ENCODE measurements at places on chromosomes 2 and 18.

GRCh38 chr2:133954636-133955035 lies 299.2 kb upstream of the MGAT5 start:
- no peak for ATAC-seq

DNA sequence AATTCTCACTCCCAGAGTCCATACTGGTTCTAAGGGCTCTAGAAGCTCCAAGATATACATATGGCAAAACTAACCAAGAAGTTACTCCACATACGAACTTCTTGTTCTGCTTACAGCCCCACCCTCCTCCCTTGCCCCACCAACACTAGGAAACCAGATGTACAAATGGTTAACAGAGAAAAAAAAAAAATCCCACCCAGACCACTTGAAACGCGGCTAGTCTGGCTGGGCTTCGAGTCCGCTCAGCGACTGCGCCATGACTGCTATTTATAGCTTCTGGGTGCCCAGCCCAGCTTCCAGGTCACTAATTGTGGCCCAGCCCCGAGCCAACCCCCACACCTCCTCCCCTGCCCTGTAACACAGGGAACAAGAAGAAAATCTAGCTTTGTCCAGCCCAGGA lies 47.0 kb upstream of the IHH start:
- no peak for ATAC-seq

DNA sequence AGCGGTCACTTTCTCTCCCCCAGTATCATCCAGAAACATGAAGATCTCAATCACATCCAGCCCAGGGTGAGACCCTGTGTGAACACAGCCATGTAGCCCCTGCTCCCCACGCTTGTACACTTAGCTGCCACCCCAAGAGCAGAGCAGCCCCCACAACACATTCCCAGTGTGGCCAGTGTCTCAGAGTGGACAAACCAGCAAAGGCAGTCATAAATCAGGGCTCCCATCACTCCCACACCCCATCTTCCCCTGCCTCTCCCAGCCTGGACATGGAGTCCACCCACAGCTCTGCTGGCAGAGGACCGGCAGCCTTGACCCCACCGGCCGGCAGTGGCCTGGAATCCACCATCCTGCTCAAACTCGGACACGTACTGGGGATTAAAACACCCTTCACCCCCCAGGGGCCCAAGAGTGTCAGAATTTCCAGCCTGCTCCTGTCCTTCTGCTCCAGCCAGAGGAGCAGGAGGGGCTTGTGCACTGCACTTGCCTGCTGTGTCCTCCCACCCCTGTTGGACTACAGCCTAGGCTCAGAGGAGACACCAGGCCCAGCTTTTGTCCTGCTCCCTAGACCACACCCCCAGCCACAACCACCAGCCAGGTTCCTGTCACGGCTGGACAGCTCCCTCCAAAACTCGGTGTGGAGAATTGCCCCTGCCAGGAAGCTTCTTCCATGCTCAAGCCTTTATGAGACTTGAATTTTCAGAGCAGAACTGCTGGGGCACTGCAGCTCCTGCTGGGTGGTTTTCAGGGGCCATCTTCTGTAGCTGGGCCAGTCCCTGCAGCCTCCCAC lies 206.1 kb downstream of the SMAD2 start:
- ATAC-seq: no peak

- no peak for ATAC-seq
Measured at GRCh38 chr2:233065954-233066470, 5.9 kb downstream of the INPP5D start.

DNA sequence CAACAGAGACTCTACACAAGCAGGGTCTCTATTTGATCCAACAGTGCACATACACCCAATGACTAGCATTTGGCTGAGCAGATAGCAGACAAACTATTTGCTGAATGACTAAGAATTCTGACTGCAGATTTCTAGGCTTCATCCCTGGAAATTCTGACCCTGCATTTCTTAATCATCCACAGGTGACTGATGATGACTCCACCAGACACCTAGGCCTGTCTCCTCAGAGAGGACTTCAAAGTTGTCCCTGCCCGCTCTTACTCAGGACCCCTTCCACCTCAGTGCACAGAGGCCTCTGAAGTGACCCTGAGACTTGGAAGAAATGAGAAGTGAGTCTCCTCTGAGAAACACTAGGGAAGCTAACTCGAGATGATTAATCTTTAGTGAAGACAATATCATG lies 51.3 kb downstream of the SEPTIN10 start:
- ATAC-seq: no peak

DNA sequence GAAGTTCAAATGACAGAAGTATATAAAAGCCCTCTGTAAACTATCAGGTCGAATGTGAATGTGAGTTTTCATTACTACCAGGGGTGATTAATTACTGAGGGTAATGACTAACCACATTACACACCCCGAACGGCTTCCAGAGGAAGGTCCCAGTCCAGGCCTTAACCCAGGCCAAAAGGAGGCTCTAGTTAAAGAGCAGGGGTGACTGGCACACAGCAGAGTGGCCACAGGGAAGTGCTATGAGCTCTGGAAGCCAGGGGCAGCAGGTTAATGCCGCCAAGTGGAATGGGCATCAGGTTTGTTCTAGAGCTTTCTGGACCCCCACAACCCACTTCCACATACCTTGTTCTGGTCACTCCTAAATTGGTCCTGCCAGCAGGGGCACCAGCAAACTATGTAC lies 87.7 kb downstream of the BCL11A start:
- no peak for ATAC-seq

DNA sequence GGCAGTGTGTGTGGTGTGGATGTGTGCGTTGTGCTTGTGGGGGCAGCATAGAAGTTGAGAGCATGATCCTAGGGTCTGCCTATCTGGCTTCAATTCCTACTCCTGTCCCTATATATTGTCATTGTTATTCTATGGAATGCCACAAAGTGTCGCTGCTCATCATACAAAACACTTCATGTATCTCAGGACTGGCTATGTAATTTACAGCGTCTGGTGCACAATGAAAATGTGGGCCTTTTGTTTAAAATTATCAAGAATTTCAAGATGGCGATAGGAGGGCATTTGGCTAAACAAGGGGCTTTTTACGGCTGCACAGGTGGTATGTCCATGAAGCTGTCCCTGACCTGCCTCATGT lies 3.4 kb downstream of the SERPINB2 start:
- ATAC-seq: no peak

DNA sequence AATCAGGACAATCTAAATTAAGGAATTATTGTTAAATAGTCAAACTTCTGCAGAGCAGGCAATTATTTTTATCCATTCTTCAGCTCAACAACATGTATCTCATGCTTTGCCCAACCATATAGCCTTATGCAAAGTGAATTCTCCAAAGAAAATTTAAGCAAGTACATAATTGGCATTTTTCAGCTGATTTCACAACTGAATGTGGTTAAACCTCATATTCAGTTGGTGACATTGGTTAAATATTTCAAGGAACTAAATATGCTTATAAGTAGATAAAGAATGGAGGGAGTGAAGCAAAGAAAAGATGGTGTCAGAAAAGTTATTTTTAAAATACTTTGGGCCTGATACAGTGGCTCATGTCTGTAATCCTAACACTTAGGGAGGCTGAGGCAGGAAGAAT lies 816.2 kb downstream of the NRXN1 start:
- ATAC-seq: no peak

DNA sequence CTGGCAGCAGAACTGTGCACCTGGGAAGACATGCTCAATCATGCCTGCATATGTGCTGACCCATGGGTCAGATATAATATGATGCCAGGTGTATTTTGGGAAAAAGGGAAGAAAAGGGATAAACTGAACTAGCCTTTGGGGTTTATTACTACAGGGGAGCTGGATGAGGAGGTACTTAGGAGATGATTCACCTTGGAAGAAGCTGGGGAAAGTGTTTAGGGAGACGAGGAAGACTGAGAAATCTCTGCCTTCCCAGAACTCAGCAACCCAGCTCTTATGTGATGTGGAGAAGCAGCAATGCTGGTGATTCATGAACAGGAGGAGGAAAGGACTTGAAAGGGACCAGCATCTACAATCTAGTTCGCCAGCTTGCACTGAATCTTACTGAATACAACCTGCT lies 110.2 kb downstream of the BARD1 start:
- ATAC-seq: no peak

DNA sequence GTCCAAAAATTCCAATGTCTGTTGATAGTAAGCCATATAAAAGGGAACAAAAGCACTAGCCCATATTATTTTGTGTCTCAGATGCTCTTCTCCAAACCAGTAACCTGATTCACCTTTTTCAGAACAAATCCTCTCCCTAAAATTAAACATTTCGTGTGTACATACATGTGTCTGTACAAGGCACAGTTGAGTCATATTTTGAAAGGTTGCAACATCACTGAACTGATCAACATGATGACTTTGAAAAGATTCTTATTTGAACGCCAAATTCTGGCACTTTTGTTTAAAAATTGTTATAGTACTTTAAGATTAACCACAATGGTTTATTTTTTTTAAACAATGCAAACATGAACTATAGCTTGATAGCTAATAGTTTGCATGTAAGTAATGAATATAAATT lies 102.5 kb downstream of the RIT2 start:
- no peak for ATAC-seq

GRCh38 chr2:81513328-81513727 lies 1208.8 kb upstream of the LRRTM1 start:
- ATAC-seq: no peak

DNA sequence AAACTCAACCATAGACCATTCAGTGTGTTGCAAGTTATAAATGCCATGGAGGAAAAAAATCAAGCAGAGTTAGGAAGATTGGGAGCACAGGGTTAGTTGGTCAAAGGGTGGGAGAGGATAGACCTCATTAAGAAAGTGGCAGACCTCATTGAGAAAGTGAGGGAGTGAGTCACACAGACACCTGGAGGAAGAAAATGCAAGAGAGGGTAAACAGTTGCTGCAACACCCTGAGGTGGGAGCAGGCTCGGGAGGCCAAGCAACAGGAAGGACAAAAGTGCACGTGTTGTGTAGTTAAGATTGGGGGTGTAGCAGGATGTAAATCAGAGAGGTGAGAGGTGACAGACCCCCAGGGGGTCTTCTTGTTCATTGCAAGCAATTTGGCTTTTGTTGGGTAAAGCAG lies 6.4 kb downstream of the IL1RL1 start:
- no peak for ATAC-seq

GRCh38 chr2:62536873-62537547 lies 31.0 kb upstream of the TMEM17 start:
- no peak for ATAC-seq

DNA sequence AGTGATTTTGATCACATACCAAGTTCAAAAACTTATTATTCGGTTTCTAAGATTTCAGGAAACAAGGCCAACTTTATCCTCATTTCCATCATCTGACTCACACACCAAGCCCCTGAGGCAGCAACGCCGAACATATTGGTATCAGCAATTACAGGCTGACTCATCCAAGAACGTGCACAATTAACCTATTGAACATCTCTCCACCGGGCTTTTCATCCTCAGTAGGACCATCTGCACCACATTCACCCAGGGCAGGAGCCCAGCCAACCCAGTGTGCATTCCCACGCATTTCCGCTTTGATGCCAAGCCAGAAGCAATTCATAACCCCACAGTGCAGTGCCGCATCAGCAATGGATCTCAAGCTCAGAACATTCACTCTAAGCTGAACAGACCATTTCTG lies 52.9 kb downstream of the SCG2 start:
- no peak for ATAC-seq

GRCh38 chr2:156309167-156309566 lies 23.4 kb downstream of the NR4A2 start:
- ATAC-seq: no peak

DNA sequence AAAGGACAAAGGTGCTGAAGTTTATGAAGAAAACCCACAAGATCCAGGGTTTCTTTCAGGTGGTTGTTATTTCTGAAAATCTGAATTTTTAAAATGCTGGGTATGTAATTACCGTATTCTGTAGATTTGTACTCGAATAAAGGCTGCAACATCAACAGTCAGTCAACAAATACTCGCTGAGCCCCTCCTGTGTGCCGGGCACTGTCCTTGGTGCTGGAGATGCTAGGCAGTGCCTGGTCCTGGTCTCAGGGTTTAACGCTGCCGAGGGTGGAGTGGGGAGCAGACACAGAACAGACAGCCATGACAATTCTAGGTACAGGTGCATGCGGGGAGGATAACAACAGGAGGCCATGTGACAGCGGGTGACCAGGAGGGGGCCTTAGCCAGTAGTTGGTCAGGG lies 27.2 kb upstream of the PDIA6 start:
- ATAC-seq: no peak

DNA sequence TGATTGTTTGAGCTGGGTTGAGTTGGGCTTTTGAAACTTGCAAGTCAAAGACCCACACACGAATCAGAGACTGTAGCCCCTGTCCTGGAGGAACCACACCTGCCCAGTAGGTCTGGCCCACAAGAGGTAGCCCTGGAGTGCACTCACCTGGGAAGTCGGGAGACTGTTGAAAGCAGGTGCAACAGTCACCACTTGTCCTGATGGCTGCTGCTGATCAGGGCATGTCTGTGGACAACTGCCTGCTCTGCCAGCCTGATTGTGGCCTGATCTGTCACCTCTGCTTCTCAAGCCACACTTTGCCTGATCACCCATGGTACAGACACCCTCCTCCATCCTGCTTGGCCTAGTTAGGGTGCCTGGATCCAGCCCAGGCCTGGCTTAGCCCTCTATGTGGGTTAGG lies 105.0 kb upstream of the HAAO start:
- ATAC-seq: no peak

GRCh38 chr18:56815926-56816325 lies 164.8 kb downstream of the WDR7 start:
- no peak for ATAC-seq

DNA sequence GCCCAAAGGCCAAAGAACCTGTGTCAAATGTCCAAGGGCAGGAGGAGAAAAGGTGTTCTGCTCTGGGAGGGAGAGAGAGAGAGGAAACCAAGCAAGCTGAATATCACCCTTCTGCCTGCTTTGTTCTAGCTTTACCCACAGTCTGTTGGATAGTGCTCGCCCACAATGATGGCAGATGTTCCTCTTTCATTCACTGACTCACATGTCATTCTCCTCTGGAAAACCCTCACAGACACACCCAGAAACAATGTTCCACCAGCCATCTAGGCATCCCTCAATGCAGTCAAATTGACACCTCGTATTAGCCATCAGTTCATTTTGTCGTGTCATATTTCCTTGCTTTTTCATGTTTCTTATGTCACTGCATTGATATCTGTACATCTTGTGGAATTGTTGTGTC lies 150.3 kb downstream of the UBR3 start:
- no peak for ATAC-seq

DNA sequence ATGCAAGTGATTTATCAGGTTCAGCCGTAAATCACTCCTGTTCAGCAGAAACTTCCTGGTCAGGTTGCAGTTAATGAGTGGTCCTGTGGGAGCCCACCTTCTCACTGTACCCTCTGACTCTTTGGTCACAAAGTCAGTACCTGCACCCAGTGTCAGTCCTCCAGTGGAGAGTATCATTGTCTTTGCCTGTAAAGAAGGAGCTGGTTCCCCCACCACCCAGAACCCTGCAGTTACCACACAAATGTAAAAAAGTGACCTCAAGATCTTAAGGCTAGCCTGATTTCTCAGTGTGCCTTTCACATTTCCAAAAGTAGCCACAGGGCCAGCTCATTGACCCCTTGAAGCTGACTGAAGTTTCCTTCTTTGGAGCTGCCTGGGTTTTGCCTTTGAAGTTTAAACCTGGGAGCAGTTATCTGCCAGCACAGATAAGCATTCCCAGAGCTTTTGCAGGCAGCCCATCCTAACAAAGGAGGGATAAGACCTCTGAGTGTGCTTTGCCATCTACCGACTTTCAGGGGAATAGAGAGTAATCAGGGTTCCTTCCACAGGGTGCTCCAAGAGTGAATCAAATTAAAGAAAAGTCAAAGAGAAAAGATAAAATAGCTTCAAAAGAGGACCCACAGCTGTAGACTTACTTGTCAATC lies 725.2 kb downstream of the CPS1 start:
- no peak for ATAC-seq
